ENCODE measurements at places on chromosomes 5 and 9.

DNA sequence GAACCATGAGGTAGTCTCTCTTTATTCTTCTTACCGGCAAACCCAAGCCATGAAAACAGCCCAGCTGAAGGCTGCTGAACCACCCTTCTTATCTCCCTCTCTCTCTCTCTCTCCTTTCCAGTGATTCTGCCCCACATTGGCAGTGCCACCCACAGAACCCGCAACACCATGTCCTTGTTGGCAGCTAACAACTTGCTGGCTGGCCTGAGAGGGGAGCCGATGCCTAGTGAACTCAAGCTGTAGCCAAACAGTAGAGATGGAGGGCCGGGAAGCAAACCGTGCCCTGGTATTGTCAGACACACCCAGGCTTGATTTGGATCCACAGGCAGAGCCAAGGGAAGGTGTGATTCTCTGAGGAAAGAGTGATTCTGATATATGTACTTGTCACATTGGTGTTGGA, 14.0 kb downstream of the GRHPR start:
- DNase-seq: no peak

DNA sequence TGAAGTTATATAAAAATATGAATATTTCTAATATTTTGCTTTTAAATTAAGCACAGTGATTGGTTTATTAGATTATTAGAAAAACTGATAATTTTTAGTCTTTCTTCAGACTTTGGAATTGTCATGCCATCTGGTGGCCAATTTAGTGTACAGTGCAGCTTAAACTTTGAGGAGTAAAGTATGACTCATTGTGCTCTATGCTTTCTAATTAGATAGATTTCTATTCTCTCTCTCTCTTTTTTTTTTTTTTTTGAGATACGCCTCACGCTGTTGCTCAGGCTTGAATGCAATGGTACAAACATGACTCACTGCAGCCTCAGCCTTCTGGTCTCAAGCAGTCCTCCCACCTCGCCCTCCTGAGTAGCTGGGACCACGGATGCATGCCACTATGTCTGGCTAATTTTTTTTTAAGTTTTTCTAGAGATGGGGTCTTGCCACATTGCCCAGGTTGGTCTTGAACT, 42.1 kb upstream of the GPR21 start:
- peak; percentile 2 for DNase-seq

- no peak for DNase-seq
Measured at GRCh38 chr5:124790301-124790894, 44.0 kb upstream of the ZNF608 start.

DNA sequence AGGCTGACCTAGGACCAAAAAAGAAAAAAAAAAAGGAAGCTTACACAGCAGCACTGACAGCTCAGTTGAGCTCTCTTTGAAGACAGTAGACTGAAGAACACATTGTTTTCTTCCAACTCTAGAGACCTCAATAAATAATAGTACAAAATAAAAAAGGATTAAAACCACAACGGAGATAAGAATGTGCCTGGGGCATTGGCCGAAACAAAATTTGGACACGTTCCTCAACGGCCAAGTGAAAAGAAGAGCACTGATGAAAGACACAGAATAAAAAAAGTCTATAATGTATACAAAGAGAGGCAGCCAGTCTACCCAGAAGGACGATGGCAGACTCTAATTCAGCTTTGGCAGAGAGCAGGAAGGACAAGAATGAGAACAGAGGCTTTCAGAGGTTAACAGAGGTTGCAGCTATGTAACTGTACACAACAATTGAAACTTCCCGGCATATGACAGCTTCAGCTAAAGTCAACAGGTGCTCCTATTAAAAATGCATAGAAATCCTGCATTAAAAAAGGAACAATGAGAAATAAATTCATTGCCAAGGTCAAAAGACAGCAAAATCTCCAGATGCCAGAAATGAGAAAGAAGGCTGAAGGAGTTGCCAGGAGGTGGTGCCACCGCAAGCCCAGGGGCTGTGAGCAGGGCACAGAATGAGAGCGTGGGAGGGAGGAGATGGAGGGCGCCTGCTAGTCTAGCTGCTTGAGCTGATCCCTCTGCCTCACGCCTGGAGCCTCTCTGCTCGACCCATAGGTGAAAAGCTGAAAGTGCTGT, 113.9 kb downstream of the DCP2 start:
- no peak for DNase-seq

DNA sequence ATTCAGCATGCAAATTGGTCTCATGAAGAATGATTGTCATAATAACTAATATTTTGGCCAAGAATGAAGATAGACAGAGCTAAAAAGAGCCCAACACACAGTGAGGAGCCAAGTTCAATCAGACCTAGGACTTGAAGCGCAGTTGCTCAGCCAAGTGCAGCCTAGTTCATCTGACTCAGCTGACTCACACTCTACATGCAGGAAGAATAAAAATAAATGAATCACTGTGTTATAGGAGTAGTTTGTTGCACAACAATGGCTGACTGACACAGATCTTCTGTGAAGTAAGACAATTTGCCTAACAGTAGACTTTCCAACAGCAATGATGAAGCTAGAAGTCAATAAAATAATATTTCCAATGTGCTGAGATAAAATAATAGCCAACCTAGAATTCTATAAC, 261.5 kb downstream of the CEMIP2 start:
- DNase-seq: no peak

DNA sequence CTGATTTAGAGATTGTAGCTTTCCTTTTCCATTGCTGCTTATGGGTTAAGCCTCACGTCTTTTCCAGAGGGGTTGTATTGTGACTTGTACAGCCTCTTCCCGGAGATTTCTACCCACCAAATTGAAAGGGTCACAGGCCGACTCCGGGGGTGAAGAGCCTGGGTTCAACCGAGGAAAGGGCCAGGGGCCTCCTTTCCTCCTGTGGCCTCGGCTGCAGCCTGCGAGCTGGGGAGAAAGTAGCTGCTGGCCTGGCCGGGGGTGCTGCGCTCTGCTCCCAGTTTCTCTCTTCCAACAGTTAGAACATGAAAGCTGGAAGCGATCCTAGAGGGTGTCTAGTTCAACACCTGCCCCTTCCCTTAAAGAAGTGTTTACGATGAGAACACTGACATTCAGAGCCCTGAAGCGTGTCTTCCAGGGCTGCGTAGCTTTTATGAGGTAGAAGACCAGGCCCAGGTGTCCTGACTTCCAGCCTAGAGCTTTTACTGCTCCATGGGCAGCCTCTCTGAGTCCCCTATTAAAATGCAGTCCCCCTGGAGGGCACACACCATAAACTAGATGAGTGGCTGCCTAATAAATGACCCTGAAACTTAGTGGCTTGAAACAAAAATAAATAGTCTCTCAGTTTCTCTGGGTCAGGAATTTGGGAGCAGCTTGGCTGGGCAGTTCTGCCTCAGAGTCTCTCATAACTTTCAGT, 56.9 kb downstream of the ACER2 start:
- no peak for DNase-seq

GRCh38 chr5:77599679-77600078, 38.8 kb downstream of the OTP start:
- no peak for DNase-seq

DNA sequence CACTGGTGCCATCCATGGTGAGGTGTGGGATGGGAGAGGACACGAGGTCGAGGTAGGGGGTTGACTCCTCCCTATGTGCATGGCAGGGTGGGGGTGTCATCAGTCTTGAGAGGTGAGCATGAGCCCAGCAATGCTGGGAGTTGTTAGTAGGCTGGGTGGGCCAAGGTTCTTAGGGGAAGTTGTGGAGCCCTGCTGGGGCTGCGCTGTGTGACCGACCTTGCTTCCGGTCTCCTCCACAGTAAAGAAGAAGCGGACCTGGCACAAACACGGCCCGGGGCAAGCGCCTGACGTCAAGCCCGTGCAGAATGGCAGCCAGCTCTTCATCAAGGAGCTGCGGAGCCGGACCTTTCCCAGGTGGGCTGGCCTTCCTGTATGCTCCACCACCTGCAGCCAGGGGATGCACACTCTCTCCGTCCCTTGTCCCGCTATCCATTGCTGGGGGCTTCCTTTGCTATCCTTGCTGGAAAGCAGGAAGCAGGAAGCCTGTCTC, 59.8 kb downstream of the PHF2 start:
- DNase-seq: no peak

- no peak for DNase-seq
Measured at GRCh38 chr5:76944638-76945037, 8.2 kb upstream of the CRHBP start.

DNA sequence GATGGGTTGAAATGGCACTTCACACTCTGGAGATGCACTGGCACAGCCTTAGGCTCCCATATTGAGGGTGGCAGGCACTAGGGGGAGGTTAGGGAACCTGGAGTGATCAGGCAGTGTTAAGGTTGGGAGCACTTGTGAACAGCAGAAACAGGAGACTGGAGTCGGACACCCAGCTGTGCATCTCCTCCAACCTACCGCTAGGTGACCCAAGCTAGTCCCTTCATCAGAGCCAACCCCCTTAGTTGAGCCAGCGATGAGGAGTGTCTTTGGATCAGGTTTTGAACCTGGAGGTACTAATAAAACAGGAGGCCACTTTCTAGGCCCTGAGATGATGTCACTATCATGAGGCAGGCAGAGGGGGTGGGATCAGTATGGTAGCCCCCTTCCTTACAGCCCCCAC, 1.7 kb downstream of the ACTL7B start:
- DNase-seq: no peak

DNA sequence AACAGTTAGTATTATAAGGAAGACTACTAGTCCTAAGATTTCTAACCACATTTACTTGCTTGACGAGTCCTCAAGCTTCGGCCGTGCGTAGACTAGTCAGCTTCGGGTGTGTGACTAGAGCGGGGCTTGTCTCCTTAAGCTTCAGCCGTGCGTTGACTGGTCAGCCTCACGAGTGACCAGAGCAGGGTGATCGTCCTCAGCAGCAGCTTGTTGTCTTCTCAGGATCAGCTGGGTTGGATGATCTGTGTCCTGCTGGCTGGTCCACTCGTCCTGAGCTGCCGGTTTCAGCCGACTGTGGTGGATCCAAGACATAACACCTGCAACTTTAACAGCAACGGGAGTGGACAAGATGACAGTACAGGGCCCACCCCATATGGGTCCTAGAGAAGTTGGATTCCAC, 16.7 kb downstream of the CEL start:
- no peak for DNase-seq

DNA sequence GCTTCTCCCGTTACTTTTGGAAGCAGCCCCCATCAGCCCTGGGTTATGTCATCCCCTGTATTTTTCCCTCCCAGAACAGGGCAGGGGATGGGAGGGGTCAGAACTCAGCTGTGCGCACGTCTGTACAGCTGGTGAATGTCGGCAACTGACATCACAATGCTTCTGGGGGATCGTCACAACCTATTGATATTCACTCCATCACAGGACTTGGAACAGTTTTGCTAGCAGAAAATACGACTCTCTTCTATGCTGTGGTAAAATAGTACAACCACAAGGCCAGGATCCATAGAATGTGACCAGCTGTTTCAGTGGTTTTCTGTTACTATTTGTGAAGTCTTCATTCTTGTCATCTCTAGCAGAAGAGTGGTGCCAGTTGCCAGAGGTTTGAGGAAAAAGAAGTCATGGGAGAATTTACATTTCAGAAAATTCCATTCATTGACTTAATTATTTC, 77.1 kb upstream of the KLF4 start:
- no peak for DNase-seq

- no peak for DNase-seq
Measured at GRCh38 chr5:171839112-171839511, 53.5 kb downstream of the SMIM23 start.

DNA sequence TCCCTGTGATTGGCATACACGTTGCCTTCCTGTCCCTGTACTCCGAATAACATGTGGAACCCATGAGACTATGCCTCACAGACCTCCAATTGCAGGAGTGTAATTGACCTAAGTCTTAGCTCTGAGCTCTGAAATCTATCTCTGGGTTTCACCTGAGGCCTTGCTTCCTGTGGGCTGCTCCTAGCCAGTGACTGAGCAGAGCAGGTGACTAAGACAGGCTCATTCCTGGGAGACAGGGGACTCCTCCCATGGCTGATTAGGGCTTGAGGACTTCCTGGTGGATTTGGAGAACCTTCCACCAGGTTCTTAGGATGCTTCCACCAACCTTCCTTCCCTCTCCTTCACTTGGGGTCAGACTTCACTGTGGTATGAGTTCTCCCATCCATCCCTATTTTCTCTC, 22.3 kb upstream of the MIER3 start:
- no peak for DNase-seq

DNA sequence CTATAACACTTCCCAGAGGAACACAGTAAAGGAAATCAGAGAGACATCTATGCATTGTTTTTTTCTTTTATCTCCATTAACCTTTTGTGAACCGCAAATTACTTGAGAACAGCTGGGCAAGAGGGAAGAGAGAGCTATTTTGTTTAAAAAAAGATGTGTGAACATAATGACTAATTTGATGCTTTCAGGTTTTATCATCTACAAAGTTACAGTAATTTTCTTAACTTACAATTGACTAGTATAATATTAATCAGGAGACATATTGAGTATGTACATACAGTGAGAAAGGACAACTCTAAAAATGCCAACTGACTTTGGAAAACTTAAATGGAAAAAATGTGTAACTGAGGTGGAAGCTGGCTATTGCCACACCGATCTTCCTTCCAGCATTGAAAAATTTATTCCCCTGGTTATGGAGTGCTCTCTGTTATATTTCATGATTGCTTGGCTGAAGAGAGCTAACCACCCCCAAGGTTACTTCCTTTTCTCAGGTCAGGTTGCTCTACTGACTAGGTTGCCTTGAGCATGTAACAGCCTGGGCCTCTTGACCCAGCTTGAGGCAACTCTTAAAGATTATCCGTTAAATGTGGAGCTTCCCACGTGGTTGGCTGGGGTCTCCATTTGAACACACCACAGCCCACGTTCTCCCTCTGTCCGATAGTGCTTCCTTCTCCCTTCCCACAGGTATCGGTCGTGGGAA, 62.6 kb upstream of the C6 start:
- no peak for DNase-seq

- DNase-seq: no peak
Measured at GRCh38 chr5:148011398-148012137, 52.2 kb upstream of the SPINK5 start.

GRCh38 chr5:133853646-133854365, 114.6 kb downstream of the C5orf15 start:
- no peak for DNase-seq

DNA sequence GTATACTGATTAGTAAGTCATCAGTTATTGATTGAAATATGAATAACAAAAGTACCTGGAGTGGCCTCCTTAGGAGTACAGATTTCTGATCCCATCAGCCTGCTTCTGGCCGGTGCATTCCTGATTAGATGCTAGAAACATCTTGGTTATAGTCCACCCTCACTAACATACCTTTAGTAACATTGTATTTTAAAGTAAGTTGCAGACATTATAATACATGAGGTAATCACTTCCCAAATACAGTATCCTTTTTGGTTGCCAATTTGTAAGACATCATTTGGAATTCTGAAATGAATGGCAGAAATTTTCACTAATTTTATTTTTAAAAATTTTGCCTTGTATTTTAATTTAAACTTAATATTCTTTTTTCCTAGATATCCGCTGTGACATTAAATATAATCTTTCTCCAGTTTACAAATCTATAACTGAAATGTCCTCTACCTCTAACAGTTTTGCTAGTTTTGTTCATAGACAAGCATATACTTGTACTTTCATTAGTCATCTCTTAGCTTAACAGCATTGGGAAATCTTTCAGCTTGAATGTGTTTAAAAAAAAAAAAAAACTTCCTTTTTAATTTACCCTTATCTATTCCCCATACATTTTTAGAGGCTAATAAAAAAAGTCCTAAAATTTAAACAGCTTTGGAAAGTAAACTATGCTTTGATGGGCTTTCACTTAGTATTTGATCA, 178.9 kb downstream of the XRCC4 start:
- DNase-seq: no peak

GRCh38 chr5:77841616-77842015, 65.5 kb upstream of the TBCA start:
- DNase-seq: no peak

- no peak for DNase-seq
Measured at GRCh38 chr9:118038713-118039112, 334.5 kb downstream of the TLR4 start.

Measured in T-cell (primary cell).